ENCODE measurements at places on chromosomes 1 and 21. TPM values are rescaled to one million over a fixed set of nuclear protein-coding genes. Genes with fewer than 3 reads are reported as not detected.

- H3K27ac ChIP-seq: peak overlapping the region; percentile 5
- DNase-seq: no peak
- H3K4me3 ChIP-seq: no peak overlapping the region
- no peaks in the 10 kb centered on the region for H3K27me3 ChIP-seq
- H3K4me1 ChIP-seq: no peaks in the 10 kb centered on the region
- H3K36me3 ChIP-seq: no peaks in the 10 kb centered on the region
These were observed 1.8 kb upstream of the GBP5 start for GRCh38 chr1:89274411-89274857.

GRCh38 chr1:222552882-222553281 lies 5.0 kb upstream of the HHIPL2 start:
- H3K27ac ChIP-seq: no peak overlapping the region
- H3K4me3 ChIP-seq: no peak overlapping the region
- H3K4me1 ChIP-seq: no peaks in the 10 kb centered on the region

DNA sequence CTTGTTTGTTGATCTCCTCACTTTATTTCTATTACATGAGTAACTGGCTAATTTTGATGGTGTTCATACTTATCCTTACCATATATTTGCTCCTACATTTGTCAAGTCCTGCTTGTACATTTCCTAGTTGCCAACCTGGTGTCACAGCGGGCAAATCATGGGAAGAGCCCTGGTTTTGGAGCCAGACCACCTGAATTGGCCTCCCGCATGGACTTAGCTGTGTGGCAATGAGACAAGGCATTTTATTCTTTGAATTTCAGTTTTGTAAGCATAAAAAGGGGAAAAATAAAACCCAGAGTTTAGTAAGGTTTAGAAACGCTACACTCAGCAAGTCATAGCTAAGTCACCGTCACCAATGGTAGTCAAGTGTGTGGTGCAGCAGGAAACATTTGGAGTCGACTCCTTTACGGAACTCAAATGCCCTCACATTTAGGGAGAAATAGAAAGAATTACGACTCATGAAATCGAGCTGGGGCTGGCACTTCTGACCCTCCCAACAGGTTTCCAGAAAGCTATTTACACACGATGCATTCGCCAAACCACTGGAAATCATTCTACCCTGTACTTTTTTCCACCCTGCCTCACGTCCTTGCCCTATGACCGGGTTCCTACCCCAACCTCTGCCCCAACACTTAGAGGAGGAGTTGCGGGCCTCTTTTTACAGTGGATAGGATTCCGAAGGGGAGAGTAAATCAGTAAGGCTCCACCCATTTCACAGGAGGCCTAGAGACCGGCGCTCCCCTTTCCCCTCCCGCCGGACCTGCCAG lies 492 bp upstream of the PGM1 start:
- H3K4me1 ChIP-seq: no peaks in the 10 kb centered on the region
- peak overlapping the region; percentile 93 for H3K27ac ChIP-seq
- no peaks in the 10 kb centered on the region for H3K27me3 ChIP-seq
- DNase-seq: peak; percentile 80
- no peaks in the 10 kb centered on the region for H3K36me3 ChIP-seq

DNA sequence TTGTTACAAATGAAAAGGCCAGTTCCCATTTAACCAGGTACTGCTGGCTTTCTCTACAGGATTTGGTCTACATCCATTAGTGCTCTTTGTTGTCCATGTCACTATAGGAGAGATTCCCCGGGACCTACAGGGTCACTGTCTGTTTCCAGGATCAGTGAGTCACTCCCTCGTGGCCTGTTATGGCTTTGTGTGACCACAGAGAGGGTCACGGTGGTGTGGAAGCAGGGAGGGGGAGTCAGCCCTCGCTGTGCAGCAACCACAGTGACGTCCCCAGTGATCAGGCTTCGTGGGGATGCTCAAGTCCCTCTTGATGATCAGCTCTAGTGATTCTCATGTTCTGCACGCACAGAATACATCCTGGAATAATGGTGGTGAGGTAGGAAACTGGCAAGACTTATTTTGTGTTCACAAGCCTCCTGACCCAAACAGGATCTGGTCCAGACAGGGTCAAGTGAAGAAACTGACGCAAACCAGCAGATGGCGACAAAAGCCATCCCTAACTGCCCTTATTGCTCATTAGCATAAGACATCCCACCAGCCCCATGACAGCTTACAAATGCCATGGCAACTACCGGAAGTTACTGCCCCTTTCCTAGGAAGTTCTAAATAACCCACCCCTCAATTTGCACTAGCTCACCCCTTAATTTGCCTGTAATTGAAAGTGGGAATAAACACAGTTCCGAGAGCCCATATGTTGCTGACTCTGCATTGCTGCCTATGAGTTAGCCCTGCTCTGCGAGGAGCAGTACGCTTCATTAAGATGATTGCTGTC lies 98.5 kb downstream of the DISC1 start:
- no peaks in the 10 kb centered on the region for H3K36me3 ChIP-seq
- no peaks in the 10 kb centered on the region for H3K4me1 ChIP-seq
- H3K4me3 ChIP-seq: no peak overlapping the region
- DNase-seq: peak; percentile 28
- H3K27me3 ChIP-seq: no peaks in the 10 kb centered on the region
- H3K27ac ChIP-seq: no peak overlapping the region

- H3K4me3 ChIP-seq: no peak overlapping the region
- H3K36me3 ChIP-seq: no peaks in the 10 kb centered on the region
- no peaks in the 10 kb centered on the region for H3K4me1 ChIP-seq
- no peaks in the 10 kb centered on the region for H3K27me3 ChIP-seq
- DNase-seq: no peak
These were observed 106.3 kb downstream of the BEND5 start for GRCh38 chr1:48670234-48671020.

- H3K27ac ChIP-seq: no peak within 1 kb of the TSS
- DNase-seq: peak; percentile 94
- H3K4me1 ChIP-seq: no peaks in the 10 kb centered on the region
- H3K27me3 ChIP-seq: no peaks in the 10 kb centered on the region
These were observed at the start of gene SPOCD1 for GRCh38 chr1:31815752-31816500. TSS of gene SPOCD1 (minus strand) at chr1:31816022. CDS start at chr1:31815333, 689 bp downstream.

The GPR52 gene
- total RNA-seq: 0.82 TPM

- DNase-seq: no peak
- H3K36me3 ChIP-seq: peaks cover 31% of the 10 kb centered on the region
- no peaks in the 10 kb centered on the region for H3K4me1 ChIP-seq
- H3K4me3 ChIP-seq: no peak overlapping the region
- H3K27ac ChIP-seq: no peak overlapping the region
These were observed 9.2 kb downstream of the UBE2Q1 start for GRCh38 chr1:154549202-154549770.

The LRRC71 gene
- not detected for total RNA-seq

The RGS5 gene
- 41.7 TPM for total RNA-seq

- H3K36me3 ChIP-seq: no peaks in the 10 kb centered on the region
- no peaks in the 10 kb centered on the region for H3K4me1 ChIP-seq
- no peak for DNase-seq
- H3K27me3 ChIP-seq: no peaks in the 10 kb centered on the region
- H3K27ac ChIP-seq: no peak overlapping the region
These were observed 42.5 kb downstream of the UTP25 start for GRCh38 chr1:209870151-209870831.

GRCh38 chr21:39111931-39112550 lies 71.2 kb downstream of the PSMG1 start:
- no peaks in the 10 kb centered on the region for H3K4me1 ChIP-seq
- H3K4me3 ChIP-seq: no peak overlapping the region
- no peak for DNase-seq

GRCh38 chr21:31110430-31110829 lies 72.2 kb upstream of the KRTAP19-8 start:
- no peaks in the 10 kb centered on the region for H3K4me1 ChIP-seq
- H3K27me3 ChIP-seq: no peaks in the 10 kb centered on the region
- no peak for DNase-seq
- H3K27ac ChIP-seq: no peak overlapping the region

The LCE5A gene
- total RNA-seq: not detected

- H3K4me3 ChIP-seq: no peak overlapping the region
- H3K27ac ChIP-seq: no peak overlapping the region
- no peaks in the 10 kb centered on the region for H3K36me3 ChIP-seq
- DNase-seq: no peak
These were observed 299.2 kb upstream of the USP25 start for GRCh38 chr21:15430577-15430976.

DNA sequence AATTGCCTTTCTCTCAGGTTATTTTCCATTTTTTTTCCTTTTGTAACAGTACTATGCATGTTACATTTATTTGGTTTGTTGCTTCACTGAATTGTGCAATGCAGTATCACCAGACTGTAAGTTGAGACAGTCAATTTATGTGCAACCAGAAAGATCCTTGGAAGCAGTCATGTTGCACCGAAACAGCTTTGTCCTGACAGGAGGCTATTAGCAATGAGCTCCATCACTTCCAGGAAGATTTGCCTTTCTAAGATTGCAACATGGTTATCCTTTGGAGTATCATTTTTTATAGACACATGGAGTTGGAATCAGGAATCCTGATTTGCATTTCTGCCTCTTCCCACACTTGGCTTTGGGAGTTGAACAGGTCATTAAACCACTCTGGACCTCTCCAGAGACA lies 84.5 kb upstream of the ST6GALNAC5 start:
- no peaks in the 10 kb centered on the region for H3K36me3 ChIP-seq
- H3K4me3 ChIP-seq: no peak overlapping the region
- DNase-seq: no peak

DNA sequence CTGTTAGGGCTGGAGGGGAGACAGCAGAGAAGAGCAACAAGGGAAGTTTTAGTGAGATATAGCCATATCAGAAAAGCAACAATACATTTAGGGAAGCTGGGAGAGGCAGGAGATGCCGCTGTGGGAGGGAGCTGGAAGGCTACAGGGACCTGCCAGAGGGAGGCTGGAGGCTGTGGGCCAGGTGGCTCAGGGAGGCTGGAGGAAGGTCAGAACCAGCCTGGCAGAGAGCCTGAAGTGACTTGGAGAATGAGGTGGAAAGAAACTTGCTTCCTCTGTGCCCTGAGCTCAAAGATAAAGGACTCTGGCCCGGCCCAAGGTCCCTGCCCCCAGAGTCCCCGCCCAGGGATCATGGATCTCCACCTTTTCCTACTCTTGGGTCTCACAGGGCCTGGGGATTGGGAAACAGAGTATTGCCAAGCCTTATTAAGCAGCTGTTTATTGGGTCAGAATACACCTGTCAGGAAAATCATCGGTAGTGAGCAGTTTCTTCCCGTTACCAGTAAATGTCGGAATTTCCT lies 85.9 kb downstream of the KIF26B start:
- no peak for DNase-seq
- H3K27me3 ChIP-seq: no peaks in the 10 kb centered on the region
- H3K4me1 ChIP-seq: no peaks in the 10 kb centered on the region

GRCh38 chr1:5579966-5580365 lies 412.3 kb downstream of the NPHP4 start:
- H3K4me1 ChIP-seq: no peaks in the 10 kb centered on the region
- H3K4me3 ChIP-seq: no peak overlapping the region
- no peak overlapping the region for H3K27ac ChIP-seq

GRCh38 chr1:212782422-212783154 lies 9.0 kb downstream of the NSL1 start:
- no peaks in the 10 kb centered on the region for H3K27me3 ChIP-seq
- no peak overlapping the region for H3K4me3 ChIP-seq
- no peak for DNase-seq
- H3K4me1 ChIP-seq: no peaks in the 10 kb centered on the region
- peaks cover 5% of the 10 kb centered on the region for H3K36me3 ChIP-seq
- no peak overlapping the region for H3K27ac ChIP-seq

DNA sequence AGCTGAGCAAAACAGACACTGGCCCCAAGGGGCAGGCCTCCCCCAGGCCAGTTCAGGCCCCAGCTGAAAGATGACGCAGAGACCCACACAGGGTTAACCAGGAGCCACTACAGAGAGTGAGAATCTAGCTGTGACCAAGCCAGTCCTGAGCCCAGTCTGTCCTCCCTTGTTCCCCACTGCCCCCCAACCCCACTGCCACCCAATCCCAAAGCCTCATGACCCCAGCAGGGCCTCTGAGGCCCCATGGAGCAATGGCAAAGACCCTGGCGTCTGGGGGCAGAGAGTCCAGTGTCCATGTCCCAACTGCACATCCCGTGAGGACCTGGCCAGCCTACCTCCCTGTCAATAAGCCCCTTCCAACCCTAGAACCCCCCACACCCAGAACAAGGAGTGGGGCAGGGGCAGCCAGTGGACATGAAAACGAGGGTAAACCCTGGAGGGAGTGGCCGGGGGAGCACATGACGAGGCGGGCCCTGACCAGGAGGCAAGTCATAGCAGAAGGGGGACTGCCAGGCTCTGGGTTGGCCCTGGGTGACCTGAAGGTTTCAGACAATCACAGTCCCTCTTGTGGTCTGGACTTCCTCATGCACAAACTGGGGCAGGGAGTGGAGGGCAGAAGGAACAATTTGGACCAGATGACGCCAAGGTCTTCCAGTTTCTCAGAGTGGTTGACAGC lies 100.5 kb downstream of the GLIS1 start:
- no peaks in the 10 kb centered on the region for H3K36me3 ChIP-seq
- H3K27ac ChIP-seq: no peak overlapping the region
- no peak for DNase-seq
- H3K4me1 ChIP-seq: no peaks in the 10 kb centered on the region
- H3K4me3 ChIP-seq: no peak overlapping the region
- no peaks in the 10 kb centered on the region for H3K27me3 ChIP-seq

- H3K4me1 ChIP-seq: no peaks in the 10 kb centered on the region
- no peaks in the 10 kb centered on the region for H3K27me3 ChIP-seq
- H3K36me3 ChIP-seq: no peaks in the 10 kb centered on the region
- no peak overlapping the region for H3K27ac ChIP-seq
- H3K4me3 ChIP-seq: no peak overlapping the region
These were observed 74.4 kb downstream of the DUSP10 start for GRCh38 chr1:221667504-221667903.

GRCh38 chr1:44696789-44697345 lies 22.4 kb downstream of the ARMH1 start:
- H3K27me3 ChIP-seq: no peaks in the 10 kb centered on the region
- no peaks in the 10 kb centered on the region for H3K36me3 ChIP-seq
- no peak for DNase-seq
- no peaks in the 10 kb centered on the region for H3K4me1 ChIP-seq
- no peak overlapping the region for H3K27ac ChIP-seq

- no peaks in the 10 kb centered on the region for H3K27me3 ChIP-seq
- DNase-seq: no peak
- H3K36me3 ChIP-seq: no peaks in the 10 kb centered on the region
- H3K27ac ChIP-seq: no peak overlapping the region
- H3K4me3 ChIP-seq: no peak overlapping the region
- no peaks in the 10 kb centered on the region for H3K4me1 ChIP-seq
These were observed 6.1 kb upstream of the AK2 start for GRCh38 chr1:33042831-33043230.

DNA sequence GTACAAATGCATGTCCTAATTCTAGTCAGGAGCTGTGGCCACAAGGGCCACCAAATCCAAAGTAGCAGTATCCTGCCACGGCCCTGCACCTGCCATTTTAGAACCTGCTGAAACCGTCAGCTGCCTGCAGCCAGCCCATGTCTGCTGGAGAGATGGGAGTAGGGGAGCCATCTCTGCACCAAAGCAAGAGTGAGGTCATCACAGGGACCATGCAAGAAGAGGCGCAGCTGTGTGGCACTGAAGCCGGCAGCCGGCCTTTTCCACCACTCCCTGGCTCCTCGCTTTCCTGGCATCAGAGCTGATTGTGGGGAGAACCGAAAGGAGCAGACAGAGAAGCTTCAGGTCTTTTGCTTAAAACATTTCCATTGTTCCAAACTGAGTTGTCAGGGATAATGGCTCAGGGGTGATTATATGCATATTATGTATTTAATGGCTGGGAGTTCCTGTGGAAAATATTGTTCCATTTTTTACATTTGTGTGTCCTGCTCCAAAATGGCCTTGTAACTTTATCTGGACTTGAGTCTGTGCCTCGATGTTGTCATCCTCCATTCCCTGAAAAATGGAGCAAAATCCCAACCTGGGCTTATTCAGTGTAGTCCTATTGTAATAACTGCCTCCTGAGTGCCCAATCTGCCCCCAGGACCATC lies 18.7 kb upstream of the NBL1 start:
- H3K27me3 ChIP-seq: no peaks in the 10 kb centered on the region
- H3K4me1 ChIP-seq: peaks cover 3% of the 10 kb centered on the region
- peaks cover 4% of the 10 kb centered on the region for H3K36me3 ChIP-seq
